ENCODE measurements at places on chromosomes 5 and 9.
A peak's percentile ranks its signal among the peaks of the same experiment; 100 is the strongest.

DNA sequence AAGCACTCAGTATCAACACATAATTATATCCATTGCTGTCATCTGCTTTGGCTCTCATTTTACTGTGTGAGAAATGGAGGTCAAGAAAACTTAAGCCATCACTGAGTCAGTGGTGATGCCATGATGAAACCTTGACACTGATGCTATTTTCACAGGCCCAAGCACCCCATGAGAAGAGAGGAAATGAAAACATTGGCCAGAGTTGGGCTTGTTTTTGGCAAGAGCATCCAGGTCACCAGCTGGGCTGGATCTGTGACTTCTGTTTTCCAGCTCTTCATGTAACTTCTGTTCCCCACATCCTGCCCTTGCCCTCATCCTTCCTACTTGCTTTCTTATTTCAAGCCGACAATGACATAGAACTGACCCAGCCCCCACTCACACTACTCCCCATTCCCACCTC lies 10.0 kb downstream of the LCP2 start:
- no peak for DNase-seq

DNA sequence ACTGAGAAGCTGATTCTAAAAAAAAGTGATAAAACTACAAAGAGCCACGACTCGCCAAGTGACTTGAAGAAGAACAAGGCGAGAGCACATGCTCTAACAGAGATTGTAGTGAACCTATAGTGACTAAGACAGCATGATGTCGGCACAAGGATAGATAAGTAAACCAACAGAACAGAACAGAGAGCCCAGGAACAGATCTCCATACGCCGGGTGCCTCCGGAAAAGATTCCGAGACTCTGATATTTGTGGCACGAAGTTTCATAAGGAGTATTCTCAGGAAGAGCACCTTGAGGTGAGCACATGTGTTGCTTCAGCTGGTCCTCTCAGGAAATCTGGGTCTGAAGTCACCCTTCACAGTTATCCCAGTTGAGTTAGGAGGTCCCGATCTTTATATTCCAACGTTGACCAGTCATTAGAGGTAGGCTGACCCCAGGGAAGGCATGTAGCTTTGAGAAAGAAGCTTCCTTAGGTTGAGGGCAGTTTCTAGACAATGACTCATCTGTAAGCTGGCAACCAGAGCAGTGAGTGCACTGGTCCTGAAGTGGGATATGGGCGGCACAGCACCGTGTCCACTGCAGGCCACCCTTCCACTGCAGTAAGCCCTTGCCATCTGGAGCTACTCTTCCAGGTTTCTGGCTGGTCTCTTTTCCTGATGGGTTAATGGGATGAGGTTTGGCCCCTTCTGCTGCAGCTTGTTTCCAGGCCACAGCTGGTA lies 13.6 kb upstream of the CLK4 start:
- peak; percentile 40 for DNase-seq

DNA sequence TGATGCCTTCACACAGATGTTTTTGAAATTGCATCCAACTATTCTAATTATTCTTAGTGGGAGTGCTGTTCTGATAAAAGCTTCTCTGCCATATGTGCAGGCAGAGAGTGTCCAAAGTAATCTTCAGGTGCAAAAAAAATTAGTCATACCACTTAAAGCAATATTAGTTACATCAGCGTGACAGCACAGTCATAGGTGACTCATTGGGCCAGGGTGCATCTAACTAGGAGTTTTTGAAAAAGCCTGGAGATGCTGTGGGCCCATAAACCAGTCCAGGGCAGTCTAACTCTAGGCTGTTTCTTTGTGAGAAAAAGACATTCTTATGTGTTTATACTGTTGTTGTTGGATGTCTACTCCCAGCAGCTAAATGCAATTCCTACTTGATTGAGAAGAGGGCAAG lies 33.0 kb upstream of the C6 start:
- peak; percentile 38 for DNase-seq

- DNase-seq: no peak
Measured at GRCh38 chr9:137984005-137984404, 106.4 kb downstream of the CACNA1B start.

DNA sequence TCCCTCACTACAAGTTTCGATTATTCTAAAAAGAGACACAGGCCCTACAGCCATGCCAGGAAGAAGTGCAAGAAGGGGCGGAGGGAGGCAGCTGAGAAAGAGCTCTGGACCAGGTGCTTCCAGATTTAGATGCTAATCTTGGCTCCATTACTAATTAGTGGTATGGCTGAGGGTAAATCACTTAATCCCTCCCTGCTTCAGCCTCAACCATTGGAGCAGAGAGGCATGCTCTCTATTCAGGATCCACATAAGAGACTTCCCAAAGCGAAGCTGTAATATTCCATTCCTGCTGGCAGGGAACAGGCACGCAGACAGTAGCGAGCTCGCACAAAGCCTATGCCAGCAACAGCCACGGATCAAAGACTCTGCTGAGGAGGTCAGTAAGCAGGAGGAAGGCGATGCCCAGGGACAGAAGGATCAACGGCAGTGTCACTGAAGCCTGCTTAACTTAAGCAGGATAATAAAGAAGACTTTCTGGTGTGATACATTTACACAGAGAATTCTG lies 24.2 kb downstream of the LIFR start:
- DNase-seq: no peak

- no peak for DNase-seq
Measured at GRCh38 chr9:31166516-31166915, 1217.9 kb upstream of the ACO1 start.

DNA sequence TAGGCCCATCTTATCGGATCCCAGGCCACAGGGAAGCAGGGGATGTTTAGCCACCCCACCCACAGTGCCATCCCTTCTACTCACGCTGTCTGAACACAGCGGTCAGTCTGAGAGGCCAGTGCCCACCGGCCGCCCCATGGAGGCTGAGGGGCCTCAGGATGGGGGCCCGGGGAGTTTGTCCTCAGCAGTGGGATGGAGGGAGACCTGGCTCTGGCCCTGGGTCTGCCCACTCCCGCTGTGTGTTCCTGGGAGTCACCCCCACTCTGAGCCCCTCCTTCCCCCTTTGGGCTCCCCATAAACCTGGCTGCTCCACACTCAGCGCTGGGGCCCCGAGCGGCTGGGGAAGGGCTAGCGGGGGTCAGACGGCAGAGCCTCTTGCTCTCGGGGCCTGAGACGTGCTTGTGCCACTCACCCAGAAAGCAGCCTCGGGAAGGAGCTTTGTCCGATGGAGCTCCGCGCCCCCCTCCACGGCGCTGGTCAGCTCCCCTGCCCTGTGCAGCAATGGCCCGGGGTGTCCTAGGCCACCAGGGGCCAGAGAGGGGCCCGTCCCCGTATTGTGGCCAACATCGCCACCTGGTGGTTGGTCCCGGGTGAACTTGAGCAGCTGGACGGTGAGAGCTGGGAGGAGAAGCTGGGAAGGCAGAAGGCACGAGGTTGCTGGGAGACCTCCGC lies 10.9 kb upstream of the LAMC3 start:
- peak; percentile 42 for DNase-seq

GRCh38 chr5:38921174-38921573 lies 75.4 kb downstream of the OSMR start:
- no peak for DNase-seq

- no peak for DNase-seq
Measured at GRCh38 chr9:68644831-68645230, 60.2 kb upstream of the PIP5K1B start.

- DNase-seq: no peak
Measured at GRCh38 chr9:134212809-134213507, 48.6 kb upstream of the RNU6ATAC start.

GRCh38 chr9:101229606-101230005 lies 155.2 kb downstream of the BAAT start:
- no peak for DNase-seq

DNA sequence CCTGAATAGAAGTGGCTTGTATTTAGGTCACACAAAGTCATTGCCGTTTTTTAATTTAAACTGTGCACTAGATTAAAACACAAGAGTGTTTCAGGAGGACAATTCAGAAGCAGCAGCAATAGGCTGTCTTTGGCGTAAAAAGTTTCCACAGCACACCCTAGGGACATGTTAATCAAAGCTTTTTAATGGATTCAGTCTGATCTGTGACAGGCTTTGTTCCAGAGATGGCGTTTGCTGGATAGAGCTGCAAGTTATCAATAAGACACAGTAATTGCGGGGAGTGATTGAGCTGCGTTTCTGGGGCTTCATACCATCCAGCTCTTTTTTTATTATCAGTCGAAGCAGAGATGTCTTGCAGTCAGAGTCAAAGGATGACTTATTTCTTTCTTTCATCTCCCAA lies 300.3 kb downstream of the ZNF608 start:
- DNase-seq: no peak

DNA sequence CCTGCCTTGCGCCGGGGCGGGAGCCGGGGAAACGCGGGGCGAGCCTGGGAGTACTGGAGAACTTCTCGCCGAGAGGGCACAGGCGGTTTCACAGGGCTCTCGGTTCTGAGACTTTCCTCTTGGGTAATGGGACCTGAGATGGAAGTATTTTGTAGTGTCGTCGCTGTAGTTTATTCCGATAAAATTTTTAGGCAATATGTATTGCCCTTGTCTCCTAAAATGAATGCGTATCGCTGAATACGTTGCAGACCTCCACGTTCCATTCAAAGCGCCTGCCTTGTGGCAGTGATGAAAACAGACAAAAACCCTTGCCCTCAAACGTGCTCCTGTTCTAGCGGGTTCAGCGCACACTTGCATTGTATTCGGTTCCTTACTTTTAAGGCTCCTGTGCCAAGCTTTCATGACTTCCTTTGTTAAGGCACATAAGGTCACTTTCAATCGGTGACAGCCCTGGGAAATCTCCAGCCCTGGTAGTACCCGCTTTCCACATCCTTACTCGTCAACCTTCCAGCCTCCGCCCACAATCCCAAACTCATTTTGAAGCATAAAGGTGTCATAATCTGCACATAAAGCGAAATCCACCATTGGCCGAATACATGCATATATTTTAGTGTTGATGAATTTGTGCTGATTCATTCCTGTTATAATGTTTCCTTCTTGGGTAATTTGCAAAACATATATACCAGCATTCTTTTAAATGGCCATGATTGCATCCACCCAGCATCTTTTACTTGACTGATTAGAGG lies 694 bp downstream of the RMI1 start:
- peak; percentile 65 for DNase-seq

- peak; percentile 58 for DNase-seq
Measured at GRCh38 chr9:128550770-128551656, 1.4 kb upstream of the SPTAN1 start.

- DNase-seq: no peak
Measured at GRCh38 chr5:170278611-170279458, 18.7 kb downstream of the LCP2 start.

DNA sequence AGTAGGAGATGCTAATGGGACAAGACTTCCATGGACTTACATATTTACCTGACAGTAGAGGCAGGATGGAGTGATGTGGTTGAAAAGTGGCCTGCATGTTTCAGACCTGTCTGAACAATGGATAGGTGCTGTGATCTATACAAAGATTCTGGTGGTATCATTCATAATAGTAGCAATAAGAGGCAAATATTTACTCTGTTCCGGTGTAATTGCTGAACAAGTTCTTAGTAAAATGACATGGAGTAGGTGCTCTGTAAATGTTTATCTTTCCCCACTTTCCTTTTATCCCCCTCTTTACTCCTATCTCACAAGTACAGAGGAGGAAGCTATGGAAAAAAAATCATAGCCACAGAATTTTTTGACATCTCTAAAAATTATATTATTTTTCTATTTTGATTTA lies 159.0 kb upstream of the SLC12A2 start:
- DNase-seq: no peak

DNA sequence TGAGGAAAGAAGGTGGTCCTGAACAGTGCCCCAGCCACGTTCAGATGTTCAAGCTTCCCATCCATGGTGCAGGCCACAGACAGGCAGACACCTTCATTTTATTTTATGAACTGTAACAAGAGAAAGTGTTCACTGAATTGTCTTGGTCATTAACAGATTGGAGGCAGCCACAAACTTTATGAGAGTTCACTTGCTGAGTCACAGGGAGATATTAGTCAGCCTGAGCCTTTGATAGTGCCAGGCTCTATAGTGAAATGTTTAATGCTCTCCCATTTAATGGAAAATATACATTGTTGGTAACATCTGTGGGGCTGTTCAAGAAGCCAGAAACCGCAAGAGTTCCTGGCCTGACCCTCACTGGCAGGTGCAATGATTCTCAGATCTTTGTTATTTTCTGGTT lies 237.0 kb downstream of the TENT4A start:
- no peak for DNase-seq

DNA sequence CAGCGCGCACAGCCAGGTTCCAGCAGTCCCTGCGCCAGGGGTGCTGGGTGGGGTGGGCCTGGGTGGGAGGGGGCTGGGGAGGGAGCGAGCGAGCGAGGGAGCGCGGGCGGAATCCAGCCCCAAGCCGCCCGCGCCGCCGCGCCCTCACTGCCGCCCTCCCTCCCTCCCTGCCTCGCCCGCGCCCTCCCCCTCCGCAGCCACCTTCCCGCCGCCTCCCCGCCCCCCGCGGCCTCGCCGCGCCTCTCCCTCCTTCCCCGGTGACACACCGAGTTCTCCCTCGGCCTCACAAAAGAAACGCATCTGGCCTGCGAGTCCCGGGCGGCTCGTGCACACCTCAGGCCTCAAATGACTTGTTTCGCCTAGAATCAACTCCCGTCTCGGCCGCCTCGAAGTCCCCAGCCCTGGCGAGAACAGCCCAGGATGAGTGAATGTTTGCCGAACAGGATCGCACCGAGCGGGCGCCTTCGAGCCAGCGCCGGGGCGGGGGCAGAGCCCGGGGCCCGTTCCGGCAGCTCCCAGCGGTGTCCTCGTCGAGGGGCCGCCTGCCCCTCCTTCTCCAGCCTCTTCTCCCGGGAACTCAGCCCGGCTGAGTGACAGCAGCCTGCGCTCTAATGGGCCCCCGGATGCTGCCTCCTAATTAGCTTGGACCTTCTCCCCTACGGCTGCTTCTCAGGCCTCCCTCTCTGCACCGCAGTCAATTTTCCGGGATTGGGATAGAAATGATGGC lies 371 bp upstream of the PITX1 start:
- peak; percentile 73 for DNase-seq

DNA sequence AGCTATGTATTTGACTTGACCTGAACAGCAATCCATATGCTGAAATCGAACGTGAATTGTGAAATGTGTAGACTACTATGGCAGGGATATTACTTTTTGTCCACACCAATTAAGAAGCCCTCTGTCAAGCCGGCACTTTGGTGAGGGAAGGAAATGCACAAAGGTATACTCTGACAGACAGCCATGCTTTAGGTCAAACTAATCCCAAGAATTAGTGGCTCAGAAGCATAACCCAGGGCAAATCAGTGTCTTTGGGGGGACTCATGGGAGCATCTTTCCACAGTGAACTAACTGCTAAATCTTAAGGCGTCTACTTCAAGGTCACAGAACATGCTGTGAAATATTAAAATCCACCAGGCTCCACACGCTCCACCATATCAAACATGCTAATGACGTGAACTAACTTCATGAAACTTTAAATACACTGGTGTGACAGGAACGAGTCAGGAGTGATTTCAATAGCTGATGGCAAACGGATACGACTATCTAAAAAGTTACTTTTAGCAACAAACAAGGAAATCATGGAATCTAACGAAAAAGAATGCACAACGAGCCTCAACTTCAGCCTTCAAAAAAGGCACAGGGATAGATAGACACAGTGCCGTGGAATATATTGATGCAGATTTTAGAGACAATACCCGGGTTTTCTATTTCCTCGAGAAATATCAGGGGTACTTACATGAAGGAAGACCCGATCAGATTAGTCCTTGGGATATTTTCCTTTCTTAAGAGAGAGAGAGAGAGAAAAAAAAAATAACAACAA lies 527 bp downstream of the MEF2C start:
- DNase-seq: no peak

GRCh38 chr5:157335534-157336422 lies 69.9 kb downstream of the CYFIP2 start:
- no peak for DNase-seq

GRCh38 chr9:136389396-136389795 lies 10.6 kb downstream of the SNAPC4 start:
- DNase-seq: no peak

GRCh38 chr5:81782811-81783210 lies 31.9 kb upstream of the SSBP2 start:
- peak; percentile 64 for DNase-seq

All from iris pigment epithelial cell (primary cell).